ENCODE measurements at places on chromosomes 13 and 19.

DNA sequence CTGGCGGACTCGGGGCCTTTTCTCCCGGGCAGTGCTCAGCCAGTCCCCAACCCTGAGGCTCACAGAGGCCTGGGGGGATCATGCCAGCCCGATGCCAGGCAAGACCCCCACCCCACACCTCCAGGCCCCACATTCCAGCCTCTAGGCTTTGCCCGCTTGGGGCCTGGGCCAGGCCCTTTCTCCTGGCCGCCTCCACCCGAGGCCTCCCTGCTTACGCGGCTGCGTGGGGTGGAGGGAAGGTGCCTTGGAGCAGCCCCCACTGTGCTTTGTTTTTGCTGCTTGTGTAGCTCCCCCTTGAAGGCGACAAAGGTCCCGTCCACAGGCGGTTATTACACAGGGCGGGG lies 38.4 kb downstream of the SMIM24 start:
- DNase-seq = no peak

- no peak for DNase-seq
These were observed 92.3 kb downstream of the TNFSF13B start for GRCh38 chr13:108361769-108362168.

- DNase-seq = peak; percentile 77
These were observed 374.0 kb downstream of the IRS2 start for GRCh38 chr13:109412283-109412901.

GRCh38 chr13:112876305-112877000 lies 92.6 kb upstream of the MCF2L start:
- DNase-seq = no peak

GRCh38 chr13:91174886-91175501 lies 172.5 kb upstream of the MIR17HG start:
- DNase-seq = peak; percentile 74

- DNase-seq = no peak
These were observed 16.1 kb upstream of the SLC46A3 start for GRCh38 chr13:28734906-28735305.

- no peak for DNase-seq
These were observed 26.8 kb upstream of the STARD13 start for GRCh38 chr13:33312150-33312860.
